ENCODE measurements at places on chromosomes 6 and 20. TPM values are rescaled to one million over a fixed set of nuclear protein-coding genes. Genes with fewer than 3 reads are reported as not detected.

- no peak for DNase-seq
Measured at GRCh38 chr6:128363020-128363813, 157.2 kb downstream of the PTPRK start.

GRCh38 chr6:19891451-19891850 is 54.3 kb downstream of the ID4 start:
- DNase-seq: no peak

The NQO2 gene
- 16.4 TPM for total RNA-seq

DNA sequence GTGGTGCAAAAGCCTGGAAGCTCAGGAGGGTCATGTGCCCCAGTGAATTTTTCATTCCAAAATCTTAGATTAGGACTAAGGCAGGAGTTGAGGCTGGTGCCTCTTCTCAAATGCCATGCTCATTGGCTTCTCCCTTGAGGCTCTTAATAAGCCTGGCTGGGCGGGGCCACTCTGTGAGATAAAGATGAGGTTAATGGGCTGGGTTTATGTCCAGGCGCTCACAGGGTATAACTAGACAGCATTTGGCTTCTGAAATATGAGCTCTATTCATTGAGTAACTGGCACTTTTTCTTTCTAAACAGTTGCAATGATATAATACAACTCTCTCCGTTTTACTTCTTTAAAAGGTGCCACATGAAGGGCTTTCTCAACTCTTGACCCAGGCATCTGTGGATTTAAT is 156.3 kb downstream of the SCML4 start:
- DNase-seq: no peak

Data from thymus (tissue), 14 donors.